Activated T-helper 1 cell treated with Interleukin-2 at 50 U/mL for 16 hours (primary cell): ENCODE measurements at places on chromosomes 1 and 21.

DNA sequence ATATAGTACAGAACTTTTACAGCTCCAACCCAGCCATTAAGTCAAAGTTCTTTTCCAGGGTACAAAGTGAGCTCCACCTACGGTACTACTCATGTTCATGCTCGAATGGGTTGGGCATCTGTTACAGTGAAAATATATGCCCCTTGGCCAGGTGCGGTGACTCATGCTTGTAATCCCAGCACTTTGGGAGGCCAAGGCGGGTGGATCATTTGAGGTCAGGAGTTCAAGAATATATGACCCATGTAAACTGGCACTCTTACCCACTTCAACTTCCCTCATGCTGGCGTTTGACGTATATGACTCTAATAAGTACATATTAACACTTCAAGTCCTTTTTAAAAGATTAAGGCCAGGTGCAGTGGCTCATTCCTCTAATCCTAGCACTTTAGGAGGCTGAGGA is 71.3 kb upstream of the PKN2 start:
- DNase-seq = no peak

DNA sequence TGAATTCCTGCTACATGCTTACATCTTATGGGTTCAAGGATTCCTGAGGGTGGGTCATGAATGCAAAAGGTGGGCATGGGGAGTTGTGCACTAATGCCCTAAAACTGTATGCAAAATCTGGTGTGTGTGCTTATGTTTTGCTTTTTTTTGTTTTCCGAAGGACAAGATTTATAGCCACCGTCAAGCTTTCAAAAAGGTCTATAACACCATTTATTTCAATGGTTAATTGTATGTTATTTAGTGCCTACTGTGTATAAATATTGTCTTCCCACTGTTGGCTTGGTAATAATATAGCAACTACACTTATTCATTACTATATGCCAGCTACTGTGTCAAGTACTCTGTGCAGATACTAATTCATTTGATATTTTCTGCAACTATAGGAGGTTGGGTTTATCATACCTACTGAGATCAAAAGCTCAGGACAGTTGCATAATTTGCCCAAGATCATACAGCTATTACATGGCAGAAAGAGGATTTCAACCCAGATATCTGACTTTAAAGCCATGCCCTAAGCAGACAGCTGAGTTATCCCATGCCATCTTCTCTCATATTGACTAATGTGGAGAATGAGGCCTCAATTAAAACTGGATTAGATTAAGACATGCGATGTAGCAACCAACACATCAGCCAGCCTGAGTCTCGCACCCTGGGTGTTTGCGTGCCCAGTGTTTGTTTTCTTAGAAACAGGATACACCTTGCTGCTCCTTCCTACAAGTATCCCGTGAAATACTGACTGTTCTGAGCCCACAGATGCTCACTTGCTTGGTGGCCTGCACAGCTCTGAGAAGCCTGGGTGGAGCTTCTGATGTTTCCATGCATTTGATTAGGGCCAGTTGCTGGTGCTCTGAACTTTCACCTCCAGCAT is 34.6 kb downstream of the GADD45A start:
- no peak for DNase-seq

GRCh38 chr1:55610203-55610602 is 395.0 kb upstream of the USP24 start:
- no peak for DNase-seq

- DNase-seq = no peak
Measured at GRCh38 chr1:1591452-1591851, 8.5 kb downstream of the FNDC10 start.

GRCh38 chr1:59046134-59046533 is 250.8 kb upstream of the FGGY start:
- DNase-seq = no peak

- no peak for DNase-seq
Measured at GRCh38 chr1:204441558-204441957, 29.9 kb upstream of the PPP1R15B start.

DNA sequence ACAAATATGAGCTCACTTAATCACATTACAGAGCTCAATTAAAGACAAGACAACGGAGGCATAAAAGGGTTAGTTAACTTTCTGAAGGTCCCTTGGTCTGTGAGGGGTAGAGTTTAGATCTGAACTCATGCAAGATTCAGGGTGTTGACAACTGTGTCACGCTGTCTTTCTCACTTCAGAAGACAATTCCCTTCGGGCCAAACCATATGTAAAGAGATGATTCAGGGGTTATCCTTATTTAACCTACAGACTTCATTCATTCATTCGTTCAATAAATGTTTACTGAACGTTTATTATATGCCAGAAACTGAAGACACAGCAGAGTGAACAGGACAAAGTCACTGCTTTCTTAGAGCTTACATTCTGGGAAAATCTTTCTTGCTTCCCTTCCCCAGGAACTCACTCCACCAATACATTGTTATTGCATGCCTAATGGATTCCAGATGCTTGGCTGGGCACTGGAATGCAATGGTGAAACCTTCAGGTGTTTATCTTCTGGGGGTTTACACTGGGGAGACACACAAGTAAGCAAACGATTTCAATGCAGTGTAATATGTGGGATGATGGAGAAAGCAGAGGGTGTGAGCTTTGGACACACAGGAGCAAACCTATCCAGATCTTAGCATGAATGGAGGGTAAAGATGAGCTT is 6.4 kb downstream of the XCL1 start:
- no peak for DNase-seq

DNA sequence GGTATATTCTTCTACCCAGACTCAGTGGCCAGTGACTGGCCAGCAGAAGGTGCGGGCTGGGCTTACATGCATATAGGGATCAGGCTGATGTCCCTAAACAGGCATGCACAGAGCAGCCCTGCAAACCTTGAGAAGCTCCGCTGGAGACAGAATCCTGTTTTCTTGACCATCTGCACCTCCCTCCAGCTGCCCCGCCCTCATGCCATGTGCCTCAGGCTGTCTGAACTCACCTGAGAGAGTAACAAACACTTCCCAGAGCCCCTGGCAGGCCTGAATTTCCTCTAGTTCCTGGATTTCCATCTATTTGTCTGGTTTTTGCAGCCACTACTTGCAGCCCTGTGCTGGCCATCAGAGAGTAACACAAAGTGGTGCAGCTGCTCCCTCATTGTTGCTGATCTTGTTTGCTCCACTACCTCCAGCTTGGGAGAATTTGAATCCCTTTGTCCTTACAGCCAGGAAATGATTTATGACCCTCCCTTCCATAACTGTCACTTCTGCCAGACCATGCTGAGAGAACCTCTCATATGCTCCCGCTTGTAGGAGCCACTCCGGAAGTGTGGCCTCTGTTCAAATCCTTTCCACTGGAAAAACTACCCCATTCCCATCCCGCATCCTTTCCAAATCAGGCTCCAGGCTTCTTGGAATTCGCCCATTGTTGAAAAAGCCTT is 113.6 kb downstream of the NMNAT2 start:
- no peak for DNase-seq

GRCh38 chr1:117570988-117571409 is 34.8 kb upstream of the TENT5C start:
- DNase-seq = no peak

GRCh38 chr1:111704776-111705175 is 34.4 kb downstream of the INKA2 start:
- DNase-seq = no peak

DNA sequence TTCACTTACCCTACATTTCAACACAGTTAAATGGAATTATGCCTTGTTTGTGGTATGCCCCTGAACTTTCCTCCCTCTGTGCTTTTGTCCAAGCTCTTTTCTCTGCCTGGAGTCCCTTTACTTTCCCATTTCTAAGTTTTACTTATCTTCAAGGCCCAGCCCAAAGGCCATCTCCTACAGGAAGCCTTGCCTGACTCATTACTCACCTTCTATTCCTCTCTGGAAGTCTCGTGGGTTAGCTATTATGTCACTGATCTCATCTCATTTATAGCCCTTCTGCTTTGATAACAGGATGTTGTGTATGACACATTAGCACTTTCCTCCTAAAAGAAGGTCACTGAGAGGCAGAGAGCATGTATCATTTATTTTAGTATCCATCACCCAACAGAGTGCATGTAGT is 78.8 kb upstream of the CD1D start:
- no peak for DNase-seq

DNA sequence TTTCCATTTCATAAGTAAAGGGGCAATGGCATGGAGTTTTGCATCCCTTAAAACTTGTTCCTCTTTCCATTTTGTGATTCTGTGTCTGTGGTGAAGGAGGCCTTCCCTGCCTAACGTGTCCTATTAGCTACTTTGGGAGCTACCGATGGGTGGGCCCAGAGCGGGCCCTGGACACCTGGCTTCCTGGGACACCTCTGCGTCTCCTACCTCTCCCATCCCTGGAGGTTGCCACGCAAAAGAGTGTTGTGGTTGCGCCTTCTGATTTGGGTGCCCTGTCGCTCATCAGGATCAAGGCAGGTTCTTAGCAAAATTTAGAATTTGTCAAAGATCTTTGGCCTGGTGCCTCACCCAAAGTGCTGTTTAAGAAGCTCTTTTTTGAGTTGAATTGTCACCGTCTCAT is 116.4 kb upstream of the CACNA1E start:
- no peak for DNase-seq

GRCh38 chr21:41031701-41032220 is 136.2 kb upstream of the BACE2 start:
- DNase-seq = no peak

GRCh38 chr1:43660355-43660754 is 10.4 kb downstream of the KDM4A start:
- DNase-seq = no peak

DNA sequence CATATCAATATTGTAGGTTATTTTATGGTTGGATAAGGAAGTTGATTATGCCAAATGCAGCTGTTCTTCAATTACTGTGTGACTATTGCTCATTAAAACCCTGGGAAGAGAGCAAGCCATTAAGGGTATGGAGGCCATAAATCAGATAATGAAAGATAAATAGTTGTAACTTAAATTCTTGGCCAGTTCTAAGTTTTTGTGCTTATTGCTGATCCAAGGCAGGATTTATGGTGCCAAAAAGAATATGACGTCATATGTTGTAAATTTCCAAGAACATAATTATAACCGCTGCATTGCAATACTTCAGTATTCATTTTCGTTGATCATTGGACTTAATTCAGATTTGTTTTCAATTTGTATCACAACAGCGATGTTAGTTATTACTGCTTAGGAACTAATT is 211.6 kb downstream of the LRRC40 start:
- no peak for DNase-seq

DNA sequence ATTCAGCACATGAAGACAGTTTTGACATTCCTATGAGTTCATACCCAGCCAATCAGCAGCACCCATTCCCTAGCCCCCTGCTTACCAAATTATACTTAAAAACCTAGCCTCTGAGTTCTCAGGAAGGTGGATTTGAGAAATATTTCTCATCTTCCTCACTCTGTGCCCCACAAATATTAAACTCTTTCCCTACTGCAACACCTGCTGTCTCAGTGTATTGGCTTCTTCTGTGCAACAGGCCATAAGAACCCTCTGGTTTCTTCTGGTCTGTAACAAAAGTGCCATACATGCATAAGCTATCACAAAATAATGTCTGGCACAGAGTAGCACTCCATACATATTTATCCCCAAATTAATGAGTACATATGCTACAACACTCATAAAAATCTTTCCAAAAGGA is 387.4 kb upstream of the CAMK1G start:
- no peak for DNase-seq

DNA sequence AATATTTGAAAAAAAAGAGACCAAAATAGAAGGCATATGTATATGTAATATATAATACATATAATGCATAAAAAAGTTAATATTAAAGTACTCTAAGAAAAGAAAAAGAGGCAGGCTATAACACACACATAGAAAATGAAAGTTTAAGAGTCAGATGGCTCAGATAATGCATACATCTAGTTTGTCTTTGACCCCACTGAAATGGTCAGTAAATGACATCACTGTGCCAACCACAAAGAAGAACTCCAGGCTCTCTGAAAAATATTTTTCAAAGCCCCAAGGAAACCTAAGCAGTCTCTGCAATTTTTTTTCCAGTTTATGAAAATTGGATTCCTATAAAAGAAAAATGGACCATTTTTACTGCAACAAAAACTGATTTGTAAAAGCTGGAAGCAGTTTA is 55.4 kb upstream of the SCYL3 start:
- DNase-seq = no peak

GRCh38 chr1:119453021-119453420 is 38.1 kb downstream of the HSD3B2 start:
- DNase-seq = no peak
